ENCODE measurements at places on chromosomes 2 and 18. TPM values are rescaled to one million over a fixed set of nuclear protein-coding genes. Genes with fewer than 3 reads are reported as not detected.
A peak's percentile ranks its signal among the peaks of the same experiment; 100 is the strongest.

- no peak for DNase-seq
Measured at GRCh38 chr18:62880673-62881364, 165.5 kb downstream of the PHLPP1 start.

DNA sequence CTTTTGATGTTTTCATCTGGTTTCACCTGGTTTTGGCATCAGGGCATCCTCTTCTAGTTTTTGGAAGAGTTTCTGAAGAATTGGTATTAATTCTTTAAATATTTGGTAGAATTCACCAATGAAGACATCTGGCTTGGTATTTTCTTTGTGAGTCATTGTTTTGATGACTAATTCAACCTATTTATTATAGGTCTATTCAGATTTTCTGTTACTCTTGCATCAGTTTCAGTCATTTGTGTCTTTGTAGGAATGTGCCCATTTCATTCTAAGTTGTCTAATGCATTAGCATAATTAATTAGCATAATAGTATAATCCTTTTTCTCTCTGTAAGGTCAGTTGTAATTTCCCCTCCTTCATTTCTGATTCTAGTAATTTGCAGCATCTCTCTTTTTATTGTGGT, 8.0 kb downstream of the GNLY start:
- peak; percentile 65 for DNase-seq

DNA sequence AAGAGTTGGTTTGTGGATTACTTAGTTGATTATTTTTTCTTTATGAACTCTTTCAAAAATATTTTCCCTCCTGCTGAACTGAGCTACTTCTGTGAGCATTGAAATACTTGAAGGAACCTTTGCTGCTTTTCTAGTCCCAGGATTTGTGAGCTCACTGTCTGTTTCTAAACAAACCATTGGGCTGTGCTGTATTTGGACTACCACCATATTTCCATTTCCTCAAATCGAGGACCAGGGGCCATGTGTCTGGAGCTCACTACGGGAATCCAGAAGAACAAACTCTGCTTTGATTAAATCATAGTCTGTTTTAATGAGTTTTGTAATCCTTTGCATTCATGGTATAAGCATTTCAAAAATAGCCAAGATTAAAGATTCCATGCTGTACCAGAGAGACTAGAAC, 1.3 kb downstream of the MRPL33 start:
- DNase-seq, result no peak

Gene B3GNT7
- 0.15 TPM for total RNA-seq

Gene SERPINB2
- total RNA-seq, result 76.9 TPM

GRCh38 chr2:215794829-215795546, 218.4 kb downstream of the MREG start:
- DNase-seq, result no peak

Gene DOK6
- total RNA-seq, result not detected

Gene ZSWIM2
- not detected for total RNA-seq

Gene GPR148
- total RNA-seq, result not detected

GRCh38 chr2:54183281-54183680, 67.9 kb downstream of the ACYP2 start:
- DNase-seq, result no peak

GRCh38 chr2:164747783-164748433, 93.7 kb downstream of the COBLL1 start:
- no peak for DNase-seq

GRCh38 chr18:28961669-28962228, 784.8 kb upstream of the CDH2 start:
- DNase-seq, result peak; percentile 9

DNA sequence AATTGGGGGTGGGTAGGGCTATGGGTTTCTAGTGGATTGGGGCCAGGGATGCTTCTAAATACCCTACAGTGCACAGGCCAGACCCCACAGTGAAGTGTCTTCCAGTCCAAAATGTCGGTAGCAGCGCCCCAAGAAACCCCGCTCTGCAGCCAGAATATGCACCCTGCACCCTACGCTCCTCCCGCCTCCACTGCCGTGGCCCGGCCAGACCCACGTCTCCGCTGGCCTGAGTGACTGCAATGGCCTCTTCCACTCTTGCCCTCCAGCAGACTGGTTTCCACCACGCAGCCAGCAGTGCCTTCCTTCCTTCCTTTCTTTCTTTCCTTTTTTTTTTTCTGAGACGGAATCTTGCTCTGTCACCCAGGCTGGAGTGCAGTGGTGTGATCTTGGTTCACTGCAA, 91.4 kb upstream of the TAF1B start:
- DNase-seq, result no peak

DNA sequence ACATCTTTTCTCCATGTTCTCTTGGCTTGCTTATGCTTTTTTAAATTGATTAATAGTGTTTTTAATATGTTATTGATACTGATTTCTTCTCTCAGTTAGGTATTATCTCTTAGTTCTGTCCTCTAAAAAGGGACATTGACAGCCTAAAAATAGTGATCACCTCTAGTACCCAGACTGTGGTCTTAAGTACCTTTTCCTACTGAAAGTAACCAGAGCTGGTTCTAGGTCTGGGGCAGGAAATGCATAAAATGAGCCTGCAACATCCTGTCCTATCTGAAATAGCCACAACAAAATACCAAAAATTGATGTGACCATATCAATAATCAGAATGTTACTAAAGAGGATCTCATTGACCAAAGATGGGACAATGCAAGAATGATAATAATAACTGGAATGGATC, 113.3 kb downstream of the DNAH6 start:
- DNase-seq, result no peak

GRCh38 chr2:216216951-216217903, 108.1 kb downstream of the XRCC5 start:
- DNase-seq, result peak; percentile 79

DNA sequence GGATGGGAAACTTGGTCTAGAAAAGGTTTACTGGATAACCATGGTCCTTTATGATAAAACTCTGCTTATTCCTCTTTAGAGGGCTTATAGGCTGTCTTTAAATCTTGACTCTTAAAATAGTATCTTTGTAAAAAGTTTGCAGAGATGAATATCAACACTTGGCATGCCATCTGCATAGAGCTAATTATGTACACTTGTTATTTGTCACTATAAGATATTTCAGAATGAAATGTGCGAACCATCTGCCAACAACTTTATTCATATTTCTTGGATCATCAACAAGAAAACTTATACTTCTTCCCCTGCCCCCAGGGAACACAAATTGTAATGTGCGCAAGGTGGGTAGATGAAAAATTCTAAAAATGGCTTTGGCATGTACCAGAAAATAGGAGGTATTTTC, 653.0 kb upstream of the CHAC2 start:
- no peak for DNase-seq

DNA sequence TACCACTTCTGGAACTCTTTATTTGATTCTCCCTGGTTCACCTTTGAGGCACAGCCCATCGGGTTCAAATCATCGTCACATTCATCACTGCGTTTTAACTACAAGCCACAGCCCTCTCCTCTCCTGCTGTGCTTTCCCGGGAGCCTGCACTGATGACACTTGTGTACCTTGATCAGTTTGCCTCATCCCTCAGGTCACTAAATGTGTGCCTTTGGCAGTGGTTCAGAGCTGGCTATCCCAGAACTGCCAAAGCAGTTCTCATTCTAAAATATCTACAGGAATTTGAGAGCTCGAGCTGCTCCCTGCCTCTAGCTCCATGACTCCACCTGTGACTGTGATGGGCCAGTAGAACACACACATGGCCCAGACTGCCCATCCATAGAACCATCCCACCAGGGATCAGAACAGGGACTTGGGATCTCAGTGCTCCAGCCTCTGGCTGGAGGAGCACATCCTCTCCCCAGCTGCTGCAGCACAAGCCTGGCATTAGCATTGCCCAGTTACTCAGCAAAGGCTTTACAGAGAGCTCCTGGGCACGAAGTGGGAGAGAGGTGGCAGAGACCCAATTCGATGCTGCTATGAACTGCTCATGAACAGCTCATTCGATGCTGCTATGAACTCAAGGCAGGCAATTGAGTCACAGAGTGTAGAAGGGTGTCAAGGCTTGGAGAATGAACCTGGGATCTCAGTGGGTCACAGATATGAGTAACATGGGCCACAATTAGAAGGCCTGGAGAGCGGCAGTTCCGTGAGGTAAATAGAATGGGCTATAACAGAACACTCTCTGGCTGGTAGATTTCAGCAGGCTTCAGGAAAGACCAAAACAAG, 41.9 kb downstream of the EVA1A start:
- DNase-seq, result peak; percentile 37

- no peak for DNase-seq
Measured at GRCh38 chr2:98219152-98219551, 127.1 kb upstream of the CNGA3 start.

GRCh38 chr2:24886126-24886501, 33.9 kb downstream of the ADCY3 start:
- DNase-seq, result no peak

Gene CLHC1
- total RNA-seq, result 8.1 TPM

- DNase-seq, result no peak
Measured at GRCh38 chr2:55054106-55054875, 4.0 kb upstream of the RTN4 start.

Gene FER1L5
- not detected for total RNA-seq

Gene ANKRD23
- total RNA-seq, result 1.8 TPM

DNA sequence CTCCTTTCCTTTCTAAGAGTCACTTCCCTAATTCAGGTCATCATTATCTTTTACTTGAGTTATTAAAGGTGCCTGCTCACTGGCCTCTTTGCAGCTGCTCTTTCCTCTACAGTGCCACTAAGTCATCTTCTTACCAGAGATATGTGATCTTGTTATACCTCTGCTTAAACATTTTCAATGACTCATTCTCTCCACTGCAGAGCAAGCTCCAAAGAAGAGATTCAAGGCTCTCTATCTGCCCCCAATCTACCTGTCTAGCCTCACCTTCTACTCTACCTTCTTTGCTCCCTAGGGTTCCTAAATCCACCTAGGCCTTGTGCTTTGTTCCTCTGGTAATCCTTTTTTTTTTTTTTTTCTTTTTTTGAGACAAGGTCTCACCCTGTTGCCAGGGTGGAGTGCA, 3.1 kb downstream of the ARHGEF33 start:
- no peak for DNase-seq

DNA sequence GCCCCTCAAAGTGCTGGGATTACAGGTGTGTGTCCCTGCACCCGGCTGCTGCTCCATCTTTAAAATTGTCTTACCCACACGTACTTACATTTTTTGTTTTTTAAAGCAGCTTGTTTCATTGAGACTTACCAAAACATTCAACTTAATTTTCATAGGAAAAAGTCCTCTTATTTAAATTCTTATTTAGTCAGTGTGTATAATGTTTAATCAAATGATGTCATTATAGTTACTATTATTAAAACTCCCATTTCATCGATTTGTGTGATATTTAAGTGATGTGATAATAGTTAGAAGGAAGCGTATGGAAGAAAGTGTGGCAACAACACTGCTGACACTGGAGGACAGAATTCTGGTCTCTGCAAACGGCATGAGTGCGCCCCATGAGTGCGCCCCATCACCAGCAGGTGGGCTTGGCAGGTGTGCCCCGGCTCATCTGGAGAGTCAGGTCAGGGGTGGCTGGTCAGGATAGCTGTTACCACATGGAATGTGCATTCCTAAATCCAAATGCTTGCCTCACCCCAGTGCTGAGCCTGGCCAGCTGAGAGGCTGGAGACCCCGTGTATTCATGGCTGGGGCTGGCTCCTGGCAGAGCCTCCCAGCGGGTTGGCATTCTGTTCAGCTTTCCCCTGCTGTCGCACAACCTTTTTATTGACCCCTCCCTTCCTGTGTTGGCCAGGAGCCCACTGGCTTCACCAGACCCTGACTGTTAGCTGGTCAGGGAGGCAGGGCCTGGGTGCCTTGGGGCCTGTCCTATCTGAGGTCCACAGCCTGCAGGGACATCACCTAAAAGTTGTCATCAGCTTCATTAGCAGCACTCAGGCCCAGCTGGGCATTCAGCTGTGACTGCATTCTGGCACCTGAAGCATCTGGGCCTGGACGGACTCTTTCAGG, 79.7 kb downstream of the AGAP1 start:
- DNase-seq, result no peak

Data from HFFc6 (cell line).